Activated CD8-positive, alpha-beta memory T cell treated with anti-CD3 and anti-CD28 coated beads for 1 hour (primary cell): ENCODE measurements at places on chromosomes 2 and 18.

GRCh38 chr2:180873219-180873618, 107.2 kb upstream of the UBE2E3 start:
- no peak for DNase-seq

DNA sequence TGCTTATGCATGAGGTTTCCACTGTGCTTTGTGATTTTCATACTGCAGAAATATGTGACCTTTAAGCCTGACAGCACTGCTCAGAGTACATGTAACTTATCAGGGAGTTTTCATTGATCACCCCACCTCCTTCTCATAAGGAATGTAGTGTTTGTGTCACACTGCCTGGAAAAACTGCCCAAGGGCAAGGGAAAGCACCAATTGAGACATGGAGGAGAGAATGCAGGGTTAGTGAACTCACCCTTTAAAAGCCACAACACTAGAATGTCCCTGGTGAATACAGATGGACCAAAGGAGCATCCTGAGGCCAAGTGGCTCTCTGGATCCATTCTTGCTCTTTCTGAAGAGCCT, 147.2 kb upstream of the SPATS2L start:
- DNase-seq, result no peak

- DNase-seq, result no peak
These were observed 433.7 kb downstream of the MBD2 start for GRCh38 chr18:53790786-53791185.

DNA sequence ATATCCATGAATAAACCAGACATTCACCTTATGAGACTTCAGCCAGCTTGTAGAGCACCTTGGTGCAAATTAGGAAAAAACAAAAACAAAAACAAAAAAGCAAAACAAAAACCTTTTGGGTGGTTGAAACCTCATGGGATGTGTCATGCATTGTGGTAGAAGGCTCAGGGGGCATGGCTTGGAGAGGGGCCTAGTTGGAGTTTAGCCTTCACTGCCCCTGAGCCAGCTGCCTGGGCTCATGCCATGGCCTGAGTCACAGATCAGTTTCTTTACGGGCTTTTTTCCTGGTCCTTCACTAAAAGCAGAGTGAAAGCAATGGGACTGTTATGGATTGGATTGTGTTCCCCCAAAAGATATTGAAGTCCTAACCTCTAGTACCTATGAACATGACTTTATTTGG, 22.0 kb upstream of the DAPL1 start:
- DNase-seq, result no peak

DNA sequence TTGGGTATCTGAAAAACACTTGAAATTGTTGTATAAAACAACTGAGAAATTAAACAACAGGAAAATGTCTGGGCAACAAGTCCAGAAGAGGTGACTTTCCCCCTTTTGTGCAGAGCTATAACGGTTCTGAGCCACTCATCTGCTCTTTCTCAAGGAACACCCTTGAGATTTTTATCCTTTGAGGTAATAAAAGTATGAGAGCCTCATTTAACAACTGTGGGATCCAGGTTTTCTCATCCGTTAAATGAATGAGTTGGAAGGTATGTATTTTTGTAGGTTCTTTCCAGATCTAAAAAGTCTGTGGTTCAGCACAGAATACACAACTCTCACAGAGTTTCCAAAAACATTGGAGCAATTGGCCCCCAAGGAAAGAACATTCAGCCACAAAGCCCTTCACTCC, 93.0 kb downstream of the ANKRD44 start:
- DNase-seq, result no peak

GRCh38 chr2:187546762-187547333, 7.4 kb downstream of the TFPI start:
- DNase-seq, result no peak

GRCh38 chr2:10406016-10406415, 42.1 kb downstream of the ODC1 start:
- DNase-seq, result no peak

GRCh38 chr2:10901160-10901939, 10.4 kb upstream of the KCNF1 start:
- no peak for DNase-seq

DNA sequence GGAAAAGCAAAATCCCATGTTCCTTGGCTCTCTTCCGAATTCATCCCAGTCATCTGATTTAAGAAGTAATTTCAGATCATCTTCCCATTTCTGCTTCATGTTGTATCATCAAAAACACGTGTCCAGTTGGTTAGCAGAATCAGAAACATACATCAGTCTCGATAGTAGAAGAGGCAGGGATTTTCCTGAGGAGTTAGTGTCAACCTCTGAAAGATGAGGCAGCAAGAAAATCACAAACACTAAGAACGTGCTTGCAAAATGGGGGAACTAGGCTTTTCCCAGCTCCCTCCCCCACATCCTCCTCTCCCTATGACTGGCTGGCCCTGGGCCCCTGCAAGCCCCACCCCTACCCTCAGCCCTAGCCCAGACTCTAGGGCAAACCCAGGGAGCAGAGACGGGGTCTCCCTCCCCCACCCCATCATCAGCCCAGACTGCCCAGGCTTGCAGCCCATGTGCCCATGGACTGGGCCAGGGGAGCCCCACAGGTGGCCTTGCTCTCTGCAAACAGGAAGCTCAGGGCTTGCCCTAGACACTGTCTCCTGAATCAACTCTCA, 161.0 kb upstream of the ID2 start:
- no peak for DNase-seq

DNA sequence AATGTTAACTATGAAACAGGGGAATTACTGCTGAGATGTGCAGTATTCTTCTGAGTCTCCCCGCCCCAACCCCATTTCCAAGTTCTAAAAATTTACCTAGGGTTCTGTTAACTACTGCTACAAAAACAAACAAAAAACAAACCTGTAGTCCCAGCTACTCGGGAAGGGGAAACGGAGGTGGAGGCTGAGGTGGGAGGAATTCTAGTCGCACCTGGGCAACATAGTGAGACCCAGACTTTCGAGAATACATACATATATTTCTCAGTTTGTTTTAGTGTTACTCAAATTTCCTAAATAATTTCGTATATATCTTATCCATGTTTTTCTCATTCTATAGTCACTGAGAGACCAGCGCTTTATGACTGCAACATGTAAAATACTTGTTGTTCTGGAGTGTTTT, 989 bp downstream of the STAM2 start:
- DNase-seq, result no peak

DNA sequence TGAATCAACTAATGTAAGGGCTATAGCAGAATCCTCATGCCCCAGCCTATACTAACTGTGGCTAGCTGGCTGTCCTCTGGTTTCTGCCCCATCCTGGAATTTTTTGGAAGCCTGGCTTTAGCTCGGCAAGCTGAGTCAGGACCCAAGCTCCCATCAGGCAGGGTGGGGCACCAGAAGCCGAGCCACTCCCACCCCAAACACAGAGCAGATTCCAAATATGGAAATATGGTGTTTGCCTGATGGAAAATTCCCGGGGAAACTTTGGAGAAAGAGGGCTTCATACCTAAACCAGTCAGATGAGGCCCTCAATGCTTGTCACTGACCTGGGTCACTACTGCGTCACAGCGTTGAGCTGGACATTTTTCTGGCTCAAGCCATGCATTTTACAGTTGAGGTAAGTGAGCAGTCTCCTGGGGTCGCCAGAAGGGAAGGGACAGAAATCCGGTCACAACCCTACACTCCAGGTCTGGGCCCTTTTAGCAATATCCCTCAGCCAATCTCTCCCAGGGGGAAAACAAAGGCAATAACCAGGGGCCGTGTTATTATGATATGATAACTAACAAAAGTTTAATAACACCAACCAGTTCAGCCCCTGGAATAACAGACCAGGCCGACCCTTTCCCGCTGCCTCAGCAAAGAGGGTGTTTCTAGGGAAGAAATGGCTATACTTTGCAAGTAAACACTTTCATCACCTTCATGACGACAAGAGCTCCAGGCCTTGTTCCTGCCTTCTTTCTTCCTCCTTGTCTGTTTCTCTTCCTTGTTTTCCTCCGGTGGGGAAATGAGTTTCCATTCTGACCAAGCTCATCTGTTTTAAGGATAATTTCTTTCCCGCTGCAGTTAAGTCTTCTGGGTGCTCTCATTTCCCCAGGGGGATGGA, 37.7 kb downstream of the PSD4 start:
- no peak for DNase-seq

- no peak for DNase-seq
These were observed 212.3 kb downstream of the SNTG2 start for GRCh38 chr2:1162768-1163584.

DNA sequence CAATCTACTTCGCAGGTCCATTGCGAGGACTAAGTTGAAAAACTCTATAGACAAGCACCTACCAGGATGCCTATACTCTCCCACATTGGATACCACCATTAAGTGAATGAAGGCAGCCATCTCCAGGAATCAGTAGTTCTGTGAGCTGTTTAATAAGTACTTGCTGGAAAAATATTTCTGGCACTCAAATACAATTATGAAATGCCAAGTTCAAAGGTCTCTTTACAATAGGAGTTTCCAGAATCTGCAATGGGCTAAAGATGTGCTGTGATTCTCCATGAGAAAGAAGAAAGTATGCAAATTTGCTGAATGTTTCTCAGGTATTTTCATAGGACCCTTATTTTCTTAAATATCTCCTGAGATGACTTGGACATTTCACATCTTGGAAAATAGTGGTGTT, 103.0 kb downstream of the AP1S3 start:
- no peak for DNase-seq

DNA sequence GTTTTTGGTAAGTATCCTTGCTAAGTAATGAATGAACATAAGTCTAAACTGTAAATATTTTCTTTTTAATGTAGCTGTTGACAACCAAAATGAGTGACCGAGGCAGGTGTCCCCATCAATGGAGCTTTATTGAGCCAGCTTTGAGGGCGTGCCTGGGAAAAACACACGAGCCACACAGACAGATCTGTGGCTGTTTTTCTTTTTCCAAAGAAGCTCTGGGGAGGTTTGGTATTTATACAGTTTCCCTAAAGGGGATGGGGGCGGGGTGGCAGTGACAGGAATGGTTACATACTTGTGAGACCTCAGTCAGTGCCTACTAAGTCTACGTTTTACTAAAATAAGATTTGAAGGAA, 11.2 kb downstream of the DBI start:
- no peak for DNase-seq

GRCh38 chr18:75554644-75555185, 127.2 kb upstream of the SMIM21 start:
- DNase-seq, result no peak

- no peak for DNase-seq
These were observed 101.8 kb downstream of the XRCC5 start for GRCh38 chr2:216210701-216211540.

DNA sequence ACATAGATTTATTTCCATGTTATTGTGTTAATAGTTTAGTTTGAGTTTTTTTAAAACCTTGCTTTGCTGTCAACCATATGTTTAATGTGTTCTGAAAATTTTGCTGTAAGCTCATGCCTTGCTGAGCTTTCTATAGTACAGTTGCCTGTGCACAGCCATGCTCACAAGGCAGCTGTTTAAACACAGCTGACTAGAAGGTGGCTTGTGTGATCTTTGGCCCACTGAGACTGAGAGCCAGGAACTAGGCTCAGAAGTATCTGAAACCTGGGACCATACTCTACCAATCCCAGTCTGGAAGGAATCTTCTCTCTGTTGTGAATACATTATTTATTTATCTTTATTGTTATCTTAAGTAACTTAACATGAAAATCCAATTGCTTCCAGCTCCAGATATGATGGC, 350.5 kb downstream of the KIAA1328 start:
- DNase-seq, result no peak

GRCh38 chr2:205386109-205386508, 296.2 kb upstream of the NRP2 start:
- DNase-seq, result no peak

GRCh38 chr2:180978903-180979748, 1.3 kb upstream of the UBE2E3 start:
- no peak for DNase-seq

- no peak for DNase-seq
These were observed 792.6 kb downstream of the PLCL1 start for GRCh38 chr2:198596985-198597384.

GRCh38 chr2:210839450-210839849, 283.1 kb downstream of the CPS1 start:
- DNase-seq, result no peak

- DNase-seq, result no peak
These were observed at the start of gene INPP1 for GRCh38 chr2:190343536-190344275. INPP1 (plus strand) TSS chr2:190343589; CDS start chr2:190360103, 16,514 bp downstream.

DNA sequence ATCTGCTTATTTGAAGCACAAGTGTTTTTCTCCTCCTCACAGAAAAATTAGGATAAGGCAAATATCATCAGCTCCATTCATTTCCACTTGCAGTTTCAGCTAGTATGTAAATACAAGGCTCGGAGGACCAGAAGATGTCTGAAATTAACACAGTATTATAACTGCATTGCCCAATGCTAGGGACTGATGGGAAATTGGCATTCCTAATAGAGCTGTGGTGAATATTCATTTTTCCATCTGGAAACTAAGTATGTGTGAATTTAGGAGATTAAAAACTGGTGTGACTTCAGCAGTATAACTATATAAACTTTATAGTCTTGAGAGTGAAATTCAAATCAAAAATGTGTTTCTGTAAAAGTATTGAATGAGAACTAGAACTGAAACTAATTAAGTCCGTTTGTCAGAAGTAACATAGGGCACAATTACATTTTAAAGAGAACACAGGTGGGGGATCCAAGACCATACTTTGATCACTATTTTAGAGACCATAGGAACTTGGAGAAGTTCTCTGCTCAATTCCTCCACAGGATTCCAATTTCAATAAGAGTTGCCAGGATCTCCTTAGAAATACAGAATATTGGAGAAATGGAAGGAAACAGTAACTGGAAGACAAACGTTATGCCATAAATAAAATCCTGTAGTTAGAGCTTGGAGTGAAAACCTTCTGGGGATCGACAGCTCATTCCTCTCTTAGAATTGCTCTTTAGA, 12.1 kb upstream of the ITGA6 start:
- no peak for DNase-seq

DNA sequence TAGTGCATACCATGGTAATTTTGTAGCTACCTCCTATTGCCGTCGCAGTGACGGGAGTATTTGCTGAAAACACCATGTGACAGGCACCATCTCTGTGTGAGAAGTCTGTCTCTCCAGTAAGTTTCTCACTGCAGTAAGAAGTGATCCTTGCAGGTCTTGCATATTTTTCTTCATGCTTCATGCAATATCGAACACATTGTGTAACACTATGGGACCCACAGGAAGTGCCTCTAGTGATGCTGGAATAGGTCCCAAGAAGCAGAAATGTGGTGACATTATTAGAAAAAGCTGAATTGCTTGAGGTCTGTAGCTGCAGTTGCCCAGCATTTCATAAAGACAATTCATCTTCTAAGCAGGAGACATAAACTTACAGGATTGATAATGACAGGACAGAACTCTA, 167.6 kb downstream of the DCDC2C start:
- DNase-seq, result no peak

DNA sequence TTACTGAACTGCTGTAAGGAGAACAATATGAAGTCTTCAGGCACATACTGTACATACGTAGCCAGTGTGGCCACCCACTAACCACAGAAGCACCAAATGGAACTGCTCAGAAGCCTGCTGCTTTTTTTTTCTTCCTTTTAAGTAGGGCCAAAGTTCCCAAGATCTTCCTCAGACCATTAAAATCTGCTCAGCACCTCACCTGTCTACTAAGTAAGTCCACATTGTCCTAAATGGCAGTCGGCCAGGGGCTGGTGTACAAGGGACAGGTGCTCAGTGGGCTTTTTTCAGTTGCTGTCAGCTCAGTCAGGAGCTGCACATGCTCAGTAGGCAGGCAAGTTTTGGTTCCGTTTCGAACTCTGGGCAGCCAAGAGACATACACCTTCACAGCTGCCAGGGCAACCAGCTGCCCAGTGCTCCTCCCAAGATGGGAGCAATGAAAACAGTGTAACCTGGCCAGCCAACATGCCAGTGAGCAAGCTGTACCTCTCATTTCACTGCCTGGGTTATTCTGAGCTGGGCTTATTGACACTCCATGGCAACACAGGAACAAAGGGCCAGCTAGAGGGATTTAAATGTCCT, 86.1 kb downstream of the ACVR1 start:
- DNase-seq, result no peak
